ENCODE measurements at places on chromosomes 6 and 20. TPM values are rescaled to one million over a fixed set of nuclear protein-coding genes. Genes with fewer than 3 reads are reported as not detected.

The ALDH5A1 gene
- total RNA-seq = 0.57 TPM

The SLC35D3 gene
- not detected for total RNA-seq

GRCh38 chr6:18323935-18324705, 59.8 kb upstream of the DEK start:
- peak; percentile 52 for DNase-seq

DNA sequence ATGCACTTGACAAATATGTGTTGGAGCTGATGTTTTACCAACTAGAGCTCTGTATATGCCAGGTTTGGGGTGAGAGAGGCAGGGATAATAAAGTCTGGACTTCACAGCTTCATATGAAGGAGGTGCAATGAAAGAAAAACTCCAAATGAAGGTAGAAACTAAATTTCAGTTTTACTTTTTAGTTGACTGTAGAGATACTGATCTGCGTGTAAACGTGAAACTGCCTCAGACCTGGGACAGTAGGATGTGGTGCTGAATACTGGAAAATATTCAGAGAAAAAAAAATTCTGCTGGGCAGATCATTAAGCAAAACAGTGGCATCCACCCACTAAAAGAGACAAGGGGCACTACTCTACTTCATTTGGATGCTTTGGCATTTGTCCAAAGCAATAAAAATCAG, 94.5 kb downstream of the BACH2 start:
- no peak for DNase-seq

DNA sequence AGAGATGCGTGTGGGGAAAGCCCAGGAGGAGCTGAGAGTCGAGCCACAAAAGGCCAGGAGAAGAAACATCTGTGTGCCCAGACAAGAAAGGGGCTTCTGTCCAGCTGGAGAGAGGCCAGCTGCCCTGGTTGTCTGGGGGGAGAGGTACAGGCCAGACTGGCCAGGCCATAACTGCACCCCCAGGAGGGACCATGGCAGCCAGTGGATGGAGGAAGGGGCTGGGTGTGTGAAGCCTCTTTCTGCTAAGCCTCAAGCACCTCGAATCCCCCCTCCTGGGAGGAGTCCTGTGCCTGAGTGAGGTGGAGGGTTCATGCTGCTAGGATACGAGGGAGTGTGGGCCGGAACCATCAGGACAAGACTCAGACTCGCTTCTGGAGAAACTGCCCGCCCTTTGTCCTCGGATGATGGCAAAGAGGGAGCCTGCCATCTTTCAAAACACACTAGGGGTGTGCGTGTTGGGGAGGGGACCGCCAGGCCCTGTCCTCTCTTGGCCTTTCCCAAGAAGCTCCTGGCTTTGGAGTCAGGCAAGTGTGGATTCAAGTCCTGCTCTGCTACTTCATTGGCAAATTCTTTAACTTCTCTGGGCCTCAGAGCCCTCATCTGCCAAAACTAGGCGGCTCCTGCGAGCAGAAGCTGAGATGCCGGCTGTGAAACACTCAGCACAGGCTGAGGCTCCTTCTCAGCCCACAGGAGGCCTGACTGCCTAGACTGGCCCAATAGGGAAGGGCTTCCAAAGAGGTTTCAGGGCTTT, 90.3 kb downstream of the ASXL1 start:
- no peak for DNase-seq
